SIG-M5 (cell line): ENCODE measurements at places on chromosomes 13 and 19.

GRCh38 chr19:11281356-11282049, 14.5 kb upstream of the TSPAN16 start:
- DNase-seq, result no peak

- DNase-seq, result no peak
These were observed 7.8 kb downstream of the MIR17HG start for GRCh38 chr13:91355099-91355825.

GRCh38 chr19:15249972-15250639, 17.9 kb upstream of the EPHX3 start:
- no peak for DNase-seq

DNA sequence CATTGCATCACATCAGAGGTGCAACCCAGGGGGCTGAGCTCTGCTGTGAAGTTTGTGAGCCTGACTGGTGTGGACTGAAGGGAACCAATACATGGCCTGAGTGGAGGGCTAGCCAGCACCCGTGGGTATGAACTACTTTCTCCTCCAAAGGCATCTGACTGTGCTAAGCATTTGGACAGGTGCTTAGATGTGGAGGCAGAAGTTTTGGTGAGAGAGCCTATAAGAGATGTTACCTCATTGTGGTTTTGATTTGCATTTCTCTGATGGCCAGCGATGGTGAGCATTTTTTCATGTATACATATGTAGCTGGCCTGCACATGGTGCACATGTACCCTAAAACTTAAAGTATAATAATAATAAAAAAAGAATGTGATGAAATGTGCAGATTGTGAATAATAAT, 46.9 kb downstream of the TEX29 start:
- no peak for DNase-seq

GRCh38 chr13:42786715-42787114, 5.3 kb downstream of the FAM216B start:
- DNase-seq, result no peak

DNA sequence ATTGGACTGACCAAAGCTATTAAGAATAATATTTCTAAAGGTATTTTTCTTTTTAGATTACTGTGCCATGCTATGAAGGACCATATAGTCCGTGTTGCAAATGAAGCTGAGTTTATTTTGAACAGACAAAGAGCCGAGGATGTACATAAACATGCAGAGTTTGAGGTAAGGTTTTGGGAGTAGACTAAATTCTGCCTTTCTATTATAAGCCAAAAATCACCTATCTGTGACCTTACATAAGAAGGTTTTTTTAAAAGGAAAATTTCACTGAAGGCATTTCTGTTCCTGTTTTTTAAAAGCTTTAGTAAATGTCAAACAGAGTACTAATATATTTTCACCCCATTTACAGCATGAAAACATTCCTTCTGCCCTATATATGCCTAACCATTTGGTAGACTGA, 127.4 kb downstream of the MAB21L1 start:
- no peak for DNase-seq

- no peak for DNase-seq
These were observed 22.3 kb downstream of the IER2 start for GRCh38 chr19:13172346-13173138.

GRCh38 chr19:41297628-41298347, 12.2 kb upstream of the CCDC97 start:
- no peak for DNase-seq

DNA sequence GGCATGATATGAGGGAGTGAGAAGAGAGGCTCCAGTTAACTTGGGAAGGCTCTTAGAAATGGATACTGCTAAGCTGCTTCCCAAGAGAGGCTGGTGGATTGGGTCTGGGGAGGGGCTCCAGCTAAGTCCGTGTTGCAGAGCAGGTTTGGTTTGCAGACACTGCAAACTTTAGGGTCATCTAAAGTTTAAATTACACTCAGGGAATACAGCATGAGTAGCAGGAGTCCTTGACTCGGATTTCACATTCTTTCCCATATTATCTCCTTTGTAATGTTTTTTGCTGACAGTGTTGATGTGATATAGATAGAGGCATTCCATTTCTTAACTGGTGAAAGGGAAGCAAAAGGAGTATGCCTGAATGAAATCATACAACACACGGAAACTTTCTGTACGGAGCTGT, 31.9 kb downstream of the SGCG start:
- no peak for DNase-seq

DNA sequence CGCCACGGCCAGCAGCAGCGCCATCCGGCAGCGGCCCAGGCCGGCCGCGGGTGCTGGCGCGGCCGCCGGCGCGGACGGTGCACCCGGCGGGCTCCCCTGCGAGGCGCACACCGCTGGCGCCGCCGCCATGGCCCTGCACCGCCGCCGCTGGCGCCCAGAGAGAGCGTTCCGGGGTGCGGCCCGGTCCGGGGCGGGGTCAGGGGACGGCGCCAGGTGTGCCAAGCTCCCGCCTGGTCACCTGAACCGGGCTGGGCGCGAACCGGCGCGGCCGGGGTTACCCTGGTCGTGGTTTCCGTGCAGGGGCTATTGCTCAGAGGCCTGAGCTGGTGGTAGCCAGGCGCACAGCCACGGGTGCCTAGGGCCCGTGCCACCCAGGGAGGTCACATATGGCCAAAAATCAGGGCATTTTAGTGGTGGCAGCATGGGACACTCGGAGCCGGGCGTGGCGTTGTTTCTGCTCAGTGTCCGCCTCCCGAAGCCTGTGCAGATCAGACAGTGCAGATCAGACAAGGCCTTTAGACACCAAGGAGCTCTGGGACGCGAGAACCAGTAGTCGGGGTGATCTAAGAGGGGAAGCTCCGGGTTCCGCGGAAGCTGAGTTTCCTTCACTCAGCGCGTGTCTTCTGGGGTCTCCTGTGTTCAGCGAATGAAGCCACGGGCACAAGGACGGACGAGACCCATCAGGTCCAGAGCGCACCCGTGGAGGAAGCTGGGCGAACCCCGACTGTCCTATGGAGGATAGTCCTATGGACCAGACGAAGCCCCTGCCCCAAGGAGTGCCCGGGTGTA, at the start of gene TMEM238:
TSS of gene TMEM238 (minus strand) at position 162 of the 789 bp plus-strand sequence. CDS start at position 129, 33 bp downstream.
- no peak for DNase-seq

DNA sequence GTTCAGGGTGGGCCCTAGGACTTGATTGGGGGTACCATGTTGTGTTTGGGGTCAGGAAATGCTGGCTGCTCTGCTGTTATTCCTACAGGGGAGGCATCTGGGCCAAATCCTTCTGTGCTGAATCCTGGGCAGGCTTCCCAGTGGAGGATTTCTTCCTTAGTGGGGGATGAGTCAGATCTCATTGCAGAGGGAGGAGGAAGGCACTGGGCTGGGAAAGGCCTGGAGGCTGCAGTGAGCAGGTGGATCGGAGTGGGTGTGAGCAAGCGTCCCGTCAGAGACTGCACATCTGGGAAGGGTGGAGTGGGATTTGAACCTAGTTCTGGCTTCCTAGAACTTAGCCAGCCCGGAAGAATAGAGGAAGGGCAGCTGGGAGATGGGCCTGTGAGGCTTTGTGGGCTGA, 11.5 kb downstream of the CCDC124 start:
- DNase-seq, result no peak

DNA sequence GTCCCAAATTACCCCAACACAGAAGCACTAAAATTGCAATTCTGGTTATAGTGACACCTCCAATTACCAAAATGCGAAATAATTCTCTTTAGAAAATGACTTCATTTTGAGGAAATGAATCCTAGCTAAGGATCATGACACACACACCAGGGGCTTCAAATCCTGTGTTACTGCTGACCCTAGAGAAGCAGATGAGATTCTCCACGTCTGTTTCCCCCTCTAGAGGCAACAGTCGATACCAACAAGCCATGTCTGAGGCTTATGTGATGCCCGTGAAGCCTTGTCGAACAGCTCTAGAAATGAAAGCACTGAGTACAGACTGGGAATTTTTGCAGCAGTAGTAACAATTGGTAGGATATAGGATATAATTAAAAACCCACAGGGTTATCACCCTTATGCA, 153.6 kb upstream of the TMTC4 start:
- DNase-seq, result no peak

DNA sequence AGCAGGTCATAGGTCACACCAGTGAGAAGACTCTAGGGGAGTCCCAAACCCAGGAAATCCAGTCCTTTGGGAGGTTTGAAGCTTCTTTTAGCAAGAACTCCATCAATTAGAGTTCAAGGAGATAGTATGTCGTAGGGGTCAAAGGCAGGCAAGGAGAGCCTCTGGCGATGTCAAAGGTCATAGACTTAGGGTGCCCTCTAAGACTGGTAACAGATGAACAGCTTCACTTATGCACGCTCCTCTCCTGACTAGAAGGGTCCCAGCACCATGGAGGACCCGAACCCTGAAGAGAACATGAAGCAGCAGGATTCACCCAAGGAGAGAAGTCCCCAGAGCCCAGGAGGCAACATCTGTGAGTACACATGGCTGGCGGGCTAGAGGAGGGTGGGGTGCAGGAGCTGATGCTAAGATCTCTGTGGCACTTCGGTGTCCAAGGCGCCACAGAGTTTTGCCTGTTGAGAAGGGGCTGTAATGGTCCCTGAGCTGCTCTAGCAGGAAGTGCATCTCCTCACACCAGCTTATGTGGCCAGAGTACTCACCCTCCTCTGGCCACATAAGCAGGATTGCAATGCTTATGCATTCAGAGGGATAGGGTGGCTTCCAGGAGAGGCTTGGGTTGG, 557 bp downstream of the ZNF576 start:
- no peak for DNase-seq

GRCh38 chr13:112450904-112451240, 74.7 kb downstream of the SPACA7 start:
- DNase-seq, result no peak

DNA sequence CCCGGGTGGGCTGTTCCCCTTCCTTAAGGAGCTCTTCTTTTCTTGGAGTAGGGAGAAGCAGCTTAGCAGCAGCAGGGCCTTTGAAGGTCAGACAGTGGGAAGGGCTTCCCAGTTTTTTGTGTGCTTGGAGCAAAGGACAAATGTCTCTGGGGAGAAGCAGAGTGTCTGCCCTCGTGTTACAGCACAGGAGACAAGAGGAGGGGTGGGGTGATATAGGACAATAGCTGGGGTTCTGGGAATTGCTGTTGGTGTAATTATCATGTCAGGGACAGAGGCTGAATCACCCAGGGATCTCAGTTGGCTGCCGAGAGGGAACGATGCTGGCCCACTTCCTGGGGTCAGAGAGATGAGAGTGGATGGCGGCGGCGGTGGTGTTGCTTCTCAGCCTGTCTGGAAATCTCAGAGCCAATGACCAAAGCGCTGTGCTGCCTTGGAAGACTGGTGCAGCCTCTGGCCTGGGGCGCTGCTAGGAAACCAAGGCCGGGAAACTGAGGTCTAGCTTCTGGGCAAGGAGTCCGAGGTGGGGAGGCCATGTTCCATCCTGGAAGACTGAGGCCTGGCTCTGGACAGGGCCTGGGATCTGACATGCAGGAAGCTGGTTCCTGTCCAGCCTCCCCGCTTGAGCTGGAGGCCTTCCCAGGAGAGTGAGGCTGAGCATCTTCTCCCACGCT, 1.2 kb downstream of the INAFM1 start:
- DNase-seq, result no peak

DNA sequence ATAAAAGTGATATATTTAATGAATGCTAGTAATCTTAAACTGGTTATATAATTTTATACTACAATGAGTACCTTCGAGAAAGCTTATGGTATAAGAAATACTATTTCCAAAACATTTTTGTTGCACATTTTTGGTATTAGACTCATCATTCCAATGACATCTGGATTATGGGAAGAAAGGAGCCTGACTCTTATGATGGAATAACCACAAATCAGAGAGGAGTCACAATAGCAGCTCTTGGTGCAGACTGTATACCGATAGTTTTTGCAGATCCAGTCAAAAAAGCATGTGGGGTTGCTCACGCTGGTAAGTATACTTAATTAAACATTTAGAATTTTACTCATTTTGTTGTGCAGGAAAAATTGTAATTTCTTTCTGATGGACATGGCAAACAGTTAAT, 3.9 kb downstream of the LACC1 start:
- DNase-seq, result no peak

DNA sequence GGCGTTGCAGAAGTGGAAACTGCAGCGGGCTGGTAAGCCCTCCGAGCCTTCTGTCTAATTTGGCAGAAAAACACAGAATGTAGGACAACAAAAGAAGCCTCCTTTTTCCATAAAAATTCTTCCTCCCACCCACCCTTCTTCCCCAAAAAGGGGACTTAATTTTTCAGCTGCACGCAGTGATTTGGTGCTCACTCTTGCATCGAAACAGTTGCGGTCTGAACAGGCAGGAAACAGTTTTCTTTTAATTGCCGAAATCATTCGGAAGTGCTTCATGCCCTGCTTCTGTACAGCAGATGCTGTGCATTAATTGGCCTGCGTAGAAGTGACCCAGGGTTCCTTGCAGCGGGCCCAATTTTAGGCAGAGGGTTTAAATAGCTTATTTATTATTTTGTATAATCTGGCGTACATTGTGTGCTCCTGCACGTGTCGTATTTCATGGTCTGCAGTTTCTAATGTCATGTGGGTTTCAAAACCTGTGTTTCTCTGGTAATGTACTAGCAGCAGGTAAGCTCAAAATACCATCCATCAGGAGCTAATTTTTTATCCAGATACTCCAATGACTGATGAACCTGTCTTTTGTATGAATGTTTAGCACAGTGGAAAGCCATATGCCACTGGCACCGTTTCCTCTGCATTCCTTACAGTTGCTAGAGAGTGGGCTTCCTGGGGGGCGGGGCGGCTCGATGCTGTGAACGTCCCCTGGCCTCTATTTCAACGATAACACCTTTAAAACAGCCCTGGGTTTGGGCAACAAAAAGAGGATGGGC, 66.6 kb downstream of the GGACT start:
- DNase-seq, result no peak

GRCh38 chr13:31955741-31956140, 75.8 kb upstream of the FRY start:
- no peak for DNase-seq

- DNase-seq, result no peak
These were observed 91.5 kb downstream of the TSC22D1 start for GRCh38 chr13:44484562-44485138.

- DNase-seq, result no peak
These were observed 483.2 kb downstream of the DIAPH3 start for GRCh38 chr13:59680429-59681024.

DNA sequence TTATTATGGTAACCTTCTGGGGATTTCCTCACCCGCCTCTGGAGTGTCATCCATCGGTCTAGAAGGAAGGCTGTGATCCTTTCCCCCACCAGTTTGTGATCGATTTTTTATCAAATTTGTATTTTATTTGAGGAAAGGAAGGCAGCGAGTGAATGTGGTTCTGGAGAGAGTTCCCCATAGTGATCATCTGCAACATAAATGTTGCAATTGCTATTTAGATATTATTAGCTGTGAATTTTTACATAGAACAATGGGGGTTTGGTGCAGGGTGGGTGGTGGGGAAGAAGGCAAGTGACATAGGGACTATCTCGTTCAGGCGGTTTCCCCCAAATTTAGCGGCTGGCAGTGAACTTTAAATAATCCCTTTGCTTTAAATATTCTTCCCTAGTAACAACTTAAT, 1.2 kb downstream of the CDK8 start:
- no peak for DNase-seq

- no peak for DNase-seq
These were observed 15.9 kb upstream of the ZNF208 start for GRCh38 chr19:22026687-22027086.

- peak; percentile 58 for DNase-seq
These were observed at the start of gene CEACAM21 for GRCh38 chr19:41575998-41576397. Gene CEACAM21, plus strand, starts transcription at chr19:41576166. Its CDS starts 109 bp downstream, at chr19:41576275.

GRCh38 chr13:31963631-31964030, 67.9 kb upstream of the FRY start:
- DNase-seq, result no peak

GRCh38 chr19:18470787-18471186, 32.9 kb upstream of the ISYNA1 start:
- no peak for DNase-seq

- no peak for DNase-seq
These were observed 217.2 kb upstream of the HTR2A start for GRCh38 chr13:47114030-47114429.

GRCh38 chr19:52230685-52231084, 38.7 kb upstream of the ZNF766 start:
- DNase-seq, result no peak
